Stimulated activated CD8-positive, alpha-beta memory T cell treated with anti-CD3 and anti-CD28 coated beads, Interleukin-15, amount 100 ng/mL, for 4 hours (primary cell): ENCODE measurements at places on chromosomes 16 and 17.

GRCh38 chr17:36505171-36505570 lies 18.7 kb downstream of the ZNHIT3 start:
- DNase-seq: no peak

GRCh38 chr16:11104168-11105037 lies 151.6 kb downstream of the SOCS1 start:
- no peak for DNase-seq

- DNase-seq: no peak
Observed at GRCh38 chr17:15490634-15491261, 23.3 kb upstream of the CDRT4 start.

DNA sequence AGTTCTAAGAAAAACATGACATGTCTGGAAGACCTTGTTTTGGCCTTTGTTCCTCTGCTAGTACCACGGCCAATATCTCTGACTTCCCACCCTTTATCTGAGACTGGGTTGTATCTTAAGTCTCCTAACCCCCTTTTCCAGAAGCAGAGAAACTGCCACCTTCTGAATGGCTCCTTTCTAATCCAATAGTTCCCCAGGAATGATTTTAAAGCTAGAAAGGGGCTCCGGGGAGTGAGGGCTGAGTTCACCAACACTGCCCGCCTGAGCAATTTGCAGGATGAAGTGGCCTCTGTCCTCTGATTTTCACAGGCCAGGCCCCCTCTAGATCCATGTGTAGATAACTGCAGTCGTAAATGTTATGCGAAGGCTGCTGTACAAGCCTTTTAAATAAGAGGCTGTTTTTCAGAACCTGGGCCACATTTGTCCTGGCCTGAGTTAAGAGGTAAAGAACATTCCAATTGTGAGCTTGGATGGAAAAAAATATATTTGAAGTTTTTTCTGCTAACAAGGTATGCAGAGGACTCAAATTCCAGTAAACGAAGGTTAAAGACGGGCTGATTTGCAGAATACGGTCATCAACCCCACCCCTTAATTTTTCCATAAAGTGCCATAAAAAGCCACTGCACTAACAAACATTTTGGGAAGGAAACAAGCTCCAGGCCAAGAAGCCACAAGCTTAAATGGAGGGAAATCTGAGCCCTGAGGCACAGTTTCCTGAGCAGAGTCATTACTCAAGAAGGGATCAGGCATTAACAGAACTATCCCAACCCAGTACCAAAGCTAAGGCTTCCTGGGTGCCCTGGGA lies 117.0 kb upstream of the MAF start:
- no peak for DNase-seq

DNA sequence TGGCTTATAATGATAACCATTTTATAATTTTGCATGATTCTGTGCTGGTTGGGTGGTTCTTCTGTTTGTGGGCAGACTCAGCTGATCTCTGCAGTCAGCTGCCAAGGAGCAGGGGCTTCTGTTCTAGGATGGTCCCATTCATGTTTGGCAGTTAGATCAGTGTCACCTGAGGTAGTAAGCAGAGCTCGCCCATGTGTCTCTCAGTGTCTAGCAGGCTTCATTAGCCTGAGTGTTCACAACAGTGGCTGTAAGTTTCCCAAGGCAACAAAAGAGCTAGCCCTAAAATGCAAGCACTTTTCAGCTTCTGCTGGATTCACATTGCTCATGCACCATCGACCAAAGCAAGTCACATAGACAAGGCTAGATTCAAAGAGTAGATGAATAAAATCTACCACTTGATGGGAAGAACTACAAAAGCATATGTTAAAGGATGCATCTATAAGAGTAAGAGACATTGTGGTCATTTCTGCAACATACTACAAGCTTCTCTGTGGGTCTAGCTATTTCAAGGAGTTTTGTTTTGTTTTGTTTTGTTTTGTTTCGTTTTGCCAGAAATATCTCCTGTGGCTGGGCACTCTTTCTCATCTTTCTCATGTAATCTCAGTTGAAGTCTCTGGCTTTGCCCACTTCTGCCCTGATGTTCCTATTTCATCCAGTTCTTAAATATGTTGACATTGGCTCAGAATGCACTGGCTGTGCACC lies 180.8 kb downstream of the HS3ST4 start:
- no peak for DNase-seq

GRCh38 chr17:44170499-44171201 lies at the start of gene ASB16:
Gene ASB16, plus strand, starts transcription at chr17:44170704. Its CDS starts 86 bp downstream, at chr17:44170790.
- DNase-seq: no peak

- DNase-seq: no peak
Observed at GRCh38 chr16:28984091-28984490, 761 bp upstream of the LAT start.

GRCh38 chr16:74094514-74094913 lies 202.1 kb upstream of the PSMD7 start:
- DNase-seq: no peak

GRCh38 chr16:17369421-17370222 lies 101.1 kb downstream of the XYLT1 start:
- peak; percentile 41 for DNase-seq

DNA sequence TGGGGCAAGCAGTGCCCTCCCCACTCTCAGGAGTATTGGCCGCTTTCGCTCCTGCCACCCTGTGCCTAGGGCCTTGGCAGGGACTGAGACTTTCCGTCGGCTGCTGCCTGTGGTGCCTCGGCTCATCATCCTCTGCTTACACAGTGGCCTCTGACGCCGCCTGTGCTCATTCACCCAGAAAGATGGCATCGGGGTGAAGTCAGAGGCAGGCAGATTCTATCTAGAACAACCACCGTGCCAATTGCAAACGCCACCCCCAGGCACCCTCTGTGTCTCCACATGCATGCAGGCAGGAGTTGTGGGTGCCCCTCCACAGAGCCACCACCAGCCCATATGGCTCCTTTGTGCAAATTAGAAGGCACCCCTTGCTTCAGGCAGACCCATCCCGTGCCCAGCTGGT lies 154.2 kb upstream of the GSE1 start:
- DNase-seq: no peak

- peak; percentile 6 for DNase-seq
Observed at GRCh38 chr17:36755586-36755985, 154.2 kb downstream of the MRM1 start.

- no peak for DNase-seq
Observed at GRCh38 chr17:78991906-78992532, 12.3 kb upstream of the LGALS3BP start.

DNA sequence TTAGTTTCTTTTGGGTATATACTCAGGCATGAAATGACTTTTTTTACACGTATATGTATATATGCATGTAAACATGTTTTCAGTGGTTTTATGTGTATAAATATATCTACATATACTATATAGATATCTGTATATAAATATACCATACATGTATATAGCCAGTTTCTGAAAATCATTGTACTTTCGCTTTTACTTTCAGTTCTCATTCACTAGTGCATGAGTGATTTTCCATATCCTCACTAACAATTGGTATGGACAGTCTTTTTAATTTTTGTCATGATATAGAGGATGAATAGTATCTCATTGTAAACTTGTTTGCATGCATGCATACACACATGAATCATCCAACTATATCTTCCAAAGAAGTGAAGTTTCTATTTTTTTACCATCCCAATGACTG lies 877.1 kb upstream of the CDH8 start:
- DNase-seq: no peak

GRCh38 chr16:57653936-57654335 lies 14.2 kb upstream of the ADGRG3 start:
- DNase-seq: no peak

DNA sequence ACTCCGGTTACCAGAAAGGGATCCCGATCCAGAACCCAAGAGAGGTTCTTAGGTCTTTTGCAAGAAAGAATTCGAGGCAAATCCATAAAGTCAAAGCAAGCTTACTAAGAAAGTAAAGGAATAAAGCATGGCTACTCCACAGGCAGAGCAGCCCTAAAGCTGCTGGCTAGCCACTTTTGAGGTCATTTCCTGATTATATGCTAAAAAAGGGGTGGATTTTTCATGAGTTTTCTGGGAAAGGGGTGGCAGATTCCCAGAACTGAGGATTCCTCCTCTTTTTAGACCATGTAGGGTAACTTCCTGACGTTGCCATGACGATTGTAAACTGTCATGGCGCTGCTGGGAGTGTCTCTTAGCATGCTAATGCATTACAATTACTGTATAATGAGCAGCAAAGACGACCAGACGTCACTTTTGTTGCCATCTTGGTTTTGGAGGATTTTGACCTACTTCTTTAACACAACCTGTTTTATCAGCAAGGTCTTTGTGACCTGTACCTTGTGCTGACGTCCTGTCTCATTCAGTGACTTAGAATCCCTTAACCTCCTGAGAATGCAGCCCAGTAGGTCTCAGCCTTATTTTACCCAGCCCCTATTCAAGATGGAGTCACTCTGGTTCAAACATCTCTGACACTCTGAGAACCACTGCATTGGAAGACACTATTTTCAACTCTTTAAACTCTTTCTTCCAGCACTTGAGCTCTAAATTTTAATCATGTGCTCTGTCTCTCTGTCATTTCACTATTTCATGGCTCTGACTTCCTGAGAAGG lies 203.6 kb upstream of the CACNG3 start:
- no peak for DNase-seq

DNA sequence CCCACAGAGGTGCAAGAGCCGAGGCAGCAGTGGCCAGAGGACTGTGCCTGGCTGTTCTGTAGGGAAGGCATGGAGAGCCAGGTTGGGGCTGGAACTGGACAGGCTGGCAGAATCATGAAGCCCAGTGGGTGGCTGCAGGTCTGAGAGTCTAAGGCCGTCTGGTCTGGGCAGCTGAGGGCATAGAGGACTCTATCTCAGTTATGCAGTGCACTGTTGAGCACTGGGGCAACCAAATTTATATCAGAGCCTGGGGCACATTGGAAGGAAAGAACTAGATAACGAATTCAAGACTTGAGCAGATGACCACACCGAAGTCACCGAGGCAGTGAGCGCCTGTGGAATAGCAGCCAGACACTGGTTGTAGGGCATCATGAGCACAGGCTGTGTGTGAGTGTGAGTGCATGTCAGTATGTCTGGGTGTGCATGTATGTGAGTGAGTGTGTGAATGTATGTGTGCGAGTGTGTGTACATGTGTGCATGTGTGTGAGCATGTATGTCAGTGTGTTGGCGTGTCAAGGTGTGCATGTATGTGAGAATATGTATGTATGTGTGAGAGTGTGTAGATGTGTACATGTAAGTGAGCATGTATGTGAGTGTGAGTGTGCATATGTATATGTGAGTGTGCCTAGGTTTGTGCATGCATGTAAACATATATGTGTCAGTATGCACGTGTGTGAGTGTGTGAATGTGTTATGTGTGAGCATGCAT lies 37.0 kb downstream of the RGS9 start:
- DNase-seq: no peak

DNA sequence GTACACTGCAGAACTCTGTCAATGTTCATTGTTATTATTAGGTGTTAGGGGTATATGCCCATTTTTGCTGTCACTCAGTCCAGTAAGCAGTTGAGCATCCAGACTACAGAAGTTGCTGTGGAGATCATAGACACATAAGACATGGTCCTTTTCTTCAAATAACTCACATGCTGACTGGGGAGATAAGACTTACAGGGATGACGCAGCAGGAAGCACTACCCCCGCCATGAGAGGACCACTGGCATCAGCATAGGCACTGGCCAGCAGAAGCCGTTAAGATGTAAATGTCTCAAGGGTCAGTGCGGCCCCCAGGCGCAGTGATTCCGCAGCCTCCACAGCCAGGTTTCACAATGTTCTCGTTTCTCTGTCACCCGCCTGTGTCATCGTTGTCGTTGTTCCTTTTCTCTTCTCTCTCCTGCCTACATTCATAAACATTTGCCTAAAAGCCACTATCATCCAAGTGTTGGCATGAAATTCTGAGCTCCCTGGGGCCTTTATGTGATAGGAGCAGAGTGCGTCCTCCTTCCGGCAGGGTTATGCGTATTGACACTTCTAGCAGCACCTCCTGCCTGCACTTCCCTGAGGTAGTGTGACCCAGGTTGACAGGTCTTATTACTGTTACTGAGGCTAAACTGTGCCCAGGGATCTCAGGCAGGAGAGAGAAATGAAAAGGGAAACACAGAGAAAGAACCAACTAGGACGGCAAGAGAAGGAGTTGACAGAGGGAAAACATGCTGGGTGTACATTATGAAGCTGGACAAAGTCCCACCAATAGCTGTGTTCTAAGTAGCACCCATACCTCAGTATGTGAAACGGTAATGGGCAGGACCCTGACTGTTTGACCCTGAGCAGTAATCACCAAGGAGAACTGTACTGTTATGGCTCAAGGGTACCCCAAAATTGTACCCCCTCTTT lies 17.9 kb downstream of the TANGO6 start:
- DNase-seq: no peak

GRCh38 chr17:61479493-61480413 lies 27.5 kb downstream of the TBX4 start:
- DNase-seq: no peak

DNA sequence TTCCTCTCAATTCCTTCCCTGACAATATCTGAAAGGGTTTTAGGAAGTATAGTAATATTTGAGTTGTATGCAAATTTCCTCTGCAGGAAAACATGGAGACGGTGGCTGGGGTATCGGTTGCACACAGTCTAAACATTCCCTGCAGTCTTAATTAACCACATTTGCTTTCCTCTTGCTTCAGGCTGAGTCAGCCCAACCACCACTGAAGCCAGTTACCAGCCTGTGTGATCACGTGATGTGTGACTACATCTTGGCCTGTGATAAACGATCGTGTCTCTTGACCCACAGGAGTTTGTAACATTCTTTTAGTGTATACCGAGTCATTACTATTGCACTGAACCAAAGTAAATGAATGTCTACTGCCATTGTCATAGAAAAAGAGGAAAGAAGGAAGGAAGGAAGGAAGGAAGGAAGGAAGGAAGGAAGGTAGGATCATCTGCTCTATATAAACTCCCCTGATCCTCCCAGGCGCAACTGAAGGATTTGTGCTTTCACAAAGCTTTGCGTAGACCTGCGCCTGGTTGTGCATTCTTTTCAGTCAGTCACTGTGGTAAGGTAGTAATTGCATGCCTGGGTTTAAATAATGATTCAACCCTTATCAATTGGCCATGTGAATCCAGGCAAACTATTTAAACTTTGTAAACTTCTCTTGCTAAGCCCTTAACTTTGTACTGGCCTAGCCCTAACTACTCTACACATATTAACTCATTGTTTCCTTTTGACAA lies 280.6 kb upstream of the SALL1 start:
- DNase-seq: no peak

GRCh38 chr16:87297407-87297806 lies 19.8 kb downstream of the C16orf95 start:
- DNase-seq: no peak

DNA sequence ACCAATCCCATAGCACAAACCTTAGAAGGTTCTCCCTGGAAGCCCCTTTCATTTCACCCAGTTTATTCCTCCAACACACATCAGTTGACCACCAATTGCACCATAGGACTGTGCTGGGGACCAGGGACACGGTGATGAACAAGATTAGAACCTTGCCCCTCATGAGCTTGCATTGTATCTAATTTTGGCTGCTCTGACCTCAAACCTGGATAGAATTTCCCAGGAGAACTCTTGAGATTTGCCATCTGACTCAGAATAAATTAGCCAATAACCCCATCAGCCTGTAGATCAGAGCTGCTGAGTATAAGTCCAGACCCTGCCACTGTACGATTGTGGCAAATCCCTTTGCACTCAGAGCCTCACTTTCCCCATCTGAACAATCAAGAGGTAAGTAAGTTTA lies 52.1 kb downstream of the CDH11 start:
- DNase-seq: no peak
